ENCODE measurements at places on chromosomes 6 and 20.

DNA sequence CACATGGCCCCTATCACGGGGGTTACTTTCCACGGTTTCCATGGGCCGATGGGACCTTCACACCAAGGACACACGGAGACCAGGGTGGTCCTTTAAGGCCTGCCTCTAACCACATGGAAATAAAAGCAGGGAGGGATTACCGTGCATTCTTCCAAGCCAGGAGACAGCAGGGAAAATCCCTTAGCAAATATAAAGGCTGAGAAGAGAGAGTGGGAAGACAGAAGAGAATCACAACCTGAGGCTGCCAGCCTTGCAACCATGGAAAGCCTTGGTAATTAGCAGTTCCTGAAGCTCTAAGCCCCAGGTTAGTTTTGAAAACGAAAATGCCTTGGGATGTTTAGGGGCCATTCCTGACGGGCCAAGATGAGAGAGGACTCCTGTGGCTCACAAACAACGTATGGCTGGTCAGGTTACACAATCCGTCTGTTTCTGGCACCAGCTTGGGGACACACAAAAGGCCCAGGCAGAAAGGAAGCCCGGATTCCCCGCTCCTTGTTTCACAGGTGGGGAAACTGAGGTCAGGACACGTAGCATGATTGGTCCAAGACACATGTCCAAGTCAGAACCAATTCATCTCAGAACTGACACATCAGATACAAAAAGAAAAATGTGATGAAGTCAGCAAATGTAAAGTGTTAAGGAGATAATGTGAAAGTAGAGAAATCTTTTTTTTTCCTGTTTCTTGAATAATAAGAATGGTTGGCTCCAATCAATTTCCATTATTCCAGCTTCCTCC, 2.8 kb downstream of the PREX1 start:
- no peak for DNase-seq

DNA sequence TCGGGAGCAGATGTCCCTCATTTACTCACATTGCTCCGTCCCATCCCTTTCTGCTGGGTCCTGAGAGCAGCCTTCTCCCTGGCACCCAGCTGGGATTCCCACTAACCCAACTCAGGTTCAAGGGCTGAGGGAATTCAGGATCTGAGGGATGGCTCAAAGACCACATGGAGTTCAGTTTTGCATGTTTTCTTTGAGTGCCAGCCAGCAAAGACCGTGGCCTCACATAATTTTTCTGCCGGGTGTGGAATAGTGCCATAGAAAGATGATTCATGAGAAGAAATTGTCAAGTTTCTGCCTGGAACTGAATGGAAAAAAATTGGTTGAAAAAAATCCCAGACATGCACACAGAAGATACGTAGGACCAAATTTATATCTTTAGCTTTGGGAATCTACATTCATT, 168.6 kb downstream of the CD83 start:
- no peak for DNase-seq

DNA sequence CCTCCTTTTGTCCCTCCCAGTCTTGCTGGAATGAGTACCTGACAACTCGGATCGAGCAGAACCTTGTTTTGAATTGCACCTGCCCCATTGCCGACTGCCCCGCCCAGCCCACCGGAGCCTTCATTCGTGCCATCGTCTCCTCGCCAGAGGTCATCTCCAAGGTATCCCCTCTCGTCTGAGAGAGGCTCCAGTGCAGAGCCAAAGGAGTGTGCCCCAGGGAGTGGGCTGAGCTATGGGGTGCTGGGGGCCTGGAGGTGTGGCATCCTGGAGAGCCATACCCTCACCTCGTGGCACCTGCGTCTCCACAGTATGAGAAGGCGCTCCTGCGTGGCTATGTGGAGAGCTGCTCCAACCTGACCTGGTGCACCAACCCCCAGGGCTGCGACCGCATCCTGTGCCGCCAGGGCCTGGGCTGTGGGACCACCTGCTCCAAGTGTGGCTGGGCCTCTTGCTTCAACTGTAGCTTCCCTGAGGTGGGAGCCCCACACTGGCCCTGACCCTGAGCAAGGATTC, 8.8 kb downstream of the DNPH1 start:
- DNase-seq: no peak

GRCh38 chr6:119848696-119849095, 499.1 kb upstream of the MAN1A1 start:
- no peak for DNase-seq

DNA sequence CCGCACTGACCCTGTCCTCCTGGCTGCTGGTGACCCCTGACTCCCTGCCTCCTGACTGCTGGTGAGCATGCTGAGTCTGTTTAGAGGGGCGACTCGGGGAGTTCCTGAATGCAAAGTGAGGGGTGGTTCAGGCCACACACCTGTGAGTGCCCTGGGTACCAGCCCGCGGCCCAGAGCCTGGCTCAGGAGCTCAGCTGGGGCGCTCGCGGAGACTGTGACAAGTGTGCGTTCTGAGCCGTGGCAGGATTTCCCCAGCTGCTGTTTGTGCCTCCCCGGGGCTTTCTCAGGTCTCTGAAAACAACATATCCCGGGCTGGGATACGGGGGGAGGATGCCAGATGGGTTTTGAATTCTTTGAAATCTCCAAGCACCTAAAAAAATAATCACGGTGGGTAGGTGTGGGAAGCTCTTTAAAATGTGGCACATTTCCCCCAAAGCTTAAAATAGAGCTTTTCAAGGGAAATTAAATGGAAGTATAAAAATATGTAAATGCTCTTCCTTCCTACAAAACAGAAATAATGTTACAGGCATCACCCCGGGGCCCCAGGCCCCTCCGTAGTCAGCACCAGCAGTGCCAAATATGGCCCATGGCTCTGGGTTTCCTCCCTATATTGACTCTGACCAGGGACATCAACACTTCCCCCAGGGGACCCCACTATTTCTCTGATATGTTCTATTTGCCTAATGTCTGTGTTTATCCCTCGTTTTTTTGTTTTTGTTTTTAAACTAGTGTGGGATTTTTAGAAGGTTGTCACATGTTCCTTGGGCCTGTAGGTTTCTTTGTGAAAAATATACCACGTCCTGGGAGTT, 49.9 kb upstream of the TAGAP start:
- no peak for DNase-seq

DNA sequence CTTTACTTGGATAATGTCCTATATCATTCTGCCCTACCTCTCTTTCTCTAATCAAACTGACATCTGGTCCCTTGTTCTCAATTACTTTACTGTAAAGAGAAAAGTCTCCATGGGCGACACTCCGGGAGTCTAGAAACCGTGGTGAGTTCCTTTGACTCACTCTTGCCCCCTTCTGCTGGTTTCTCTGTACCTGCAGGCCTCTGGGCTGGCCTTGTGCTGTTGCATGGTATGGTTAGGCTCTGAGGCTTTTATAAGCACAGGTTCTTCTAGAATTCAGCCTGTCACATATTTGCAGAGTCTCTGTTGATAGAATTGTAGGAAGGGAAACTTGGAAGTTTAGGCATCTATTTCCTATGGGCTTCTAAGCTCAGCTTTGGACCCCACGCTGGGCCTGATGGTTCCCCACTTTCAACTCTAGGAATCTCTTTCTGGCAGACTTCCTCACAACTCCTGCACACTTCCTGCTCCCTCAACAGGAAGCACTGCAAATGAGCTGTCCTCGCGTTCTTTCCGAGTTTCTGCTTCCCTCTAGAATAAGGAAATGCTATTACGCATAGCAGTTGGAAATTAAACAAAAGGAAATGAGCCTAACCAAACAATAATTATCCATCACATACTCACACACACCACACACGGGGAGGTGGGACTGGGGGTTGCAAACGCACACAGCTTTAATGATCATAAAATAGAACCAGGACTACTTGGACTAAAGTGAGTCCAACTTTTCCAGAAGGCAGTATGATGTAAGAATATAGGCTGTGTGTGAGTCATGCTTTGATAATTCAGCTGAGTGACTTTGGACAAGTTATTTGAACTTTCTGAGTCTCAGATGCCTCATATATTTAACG, 683.3 kb downstream of the QKI start:
- no peak for DNase-seq
